ENCODE measurements at places on chromosomes 13 and 19.

- no peak for DNase-seq
Measured at GRCh38 chr19:28472843-28473242, 740.1 kb downstream of the UQCRFS1 start.

GRCh38 chr19:40584007-40584406, 7.3 kb downstream of the SHKBP1 start:
- no peak for DNase-seq

DNA sequence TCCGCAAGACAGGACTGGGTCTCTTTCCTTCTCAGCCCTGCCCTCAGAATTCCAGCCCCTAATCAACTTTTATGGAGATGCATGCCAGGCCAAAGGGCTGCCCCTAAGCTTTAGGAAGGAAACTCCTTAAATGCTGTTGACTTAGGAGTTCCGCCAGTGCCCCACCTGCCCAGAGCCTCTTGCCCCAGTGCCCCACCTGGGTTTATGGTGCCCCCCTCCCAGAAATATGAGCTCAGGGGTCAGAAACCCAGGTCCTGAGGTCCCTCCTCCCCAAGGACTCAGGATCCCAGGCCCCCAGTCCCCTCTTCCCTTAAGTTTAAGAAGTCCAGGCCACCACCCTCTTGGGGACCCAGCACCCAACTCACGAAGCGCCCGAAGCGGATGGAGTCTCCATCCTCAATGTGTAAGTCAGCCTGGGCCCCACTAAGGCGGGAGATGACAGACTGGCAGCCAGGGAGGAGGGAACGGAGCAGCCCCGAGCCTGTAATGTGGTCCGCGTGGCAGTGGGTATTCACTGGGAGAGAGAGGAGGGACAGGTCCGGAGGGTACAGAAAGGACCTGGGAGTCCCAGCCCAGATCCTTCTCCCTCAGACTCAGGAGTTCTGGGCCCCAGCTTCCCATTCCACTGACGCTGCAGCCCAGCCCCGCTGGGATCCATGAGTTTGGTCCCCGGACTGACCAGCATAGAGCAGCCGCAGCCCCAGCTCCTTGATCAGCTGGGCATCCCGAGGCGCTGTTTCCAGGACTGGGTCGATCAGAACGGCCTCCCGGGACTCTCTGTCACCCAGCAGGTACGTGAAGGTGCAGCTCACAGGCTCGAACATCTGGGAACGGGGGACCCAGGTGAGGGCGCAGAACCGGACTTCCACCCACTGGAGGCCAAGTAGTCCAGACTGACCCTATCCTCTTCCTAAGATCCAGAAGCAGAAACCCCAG, 897 bp downstream of the ETHE1 start:
- no peak for DNase-seq

GRCh38 chr19:7098096-7098495, 28.6 kb downstream of the ZNF557 start:
- no peak for DNase-seq

GRCh38 chr13:73065665-73066340, 7.0 kb downstream of the KLF5 start:
- no peak for DNase-seq

All from activated T-helper 1 cell treated with Interleukin-2 at 50 U/mL for 16 hours (primary cell).